ENCODE measurements at places on chromosomes 1 and 21. TPM values are rescaled to one million over a fixed set of nuclear protein-coding genes. Genes with fewer than 3 reads are reported as not detected.

The EPHA8 gene
- total RNA-seq: not detected

DNA sequence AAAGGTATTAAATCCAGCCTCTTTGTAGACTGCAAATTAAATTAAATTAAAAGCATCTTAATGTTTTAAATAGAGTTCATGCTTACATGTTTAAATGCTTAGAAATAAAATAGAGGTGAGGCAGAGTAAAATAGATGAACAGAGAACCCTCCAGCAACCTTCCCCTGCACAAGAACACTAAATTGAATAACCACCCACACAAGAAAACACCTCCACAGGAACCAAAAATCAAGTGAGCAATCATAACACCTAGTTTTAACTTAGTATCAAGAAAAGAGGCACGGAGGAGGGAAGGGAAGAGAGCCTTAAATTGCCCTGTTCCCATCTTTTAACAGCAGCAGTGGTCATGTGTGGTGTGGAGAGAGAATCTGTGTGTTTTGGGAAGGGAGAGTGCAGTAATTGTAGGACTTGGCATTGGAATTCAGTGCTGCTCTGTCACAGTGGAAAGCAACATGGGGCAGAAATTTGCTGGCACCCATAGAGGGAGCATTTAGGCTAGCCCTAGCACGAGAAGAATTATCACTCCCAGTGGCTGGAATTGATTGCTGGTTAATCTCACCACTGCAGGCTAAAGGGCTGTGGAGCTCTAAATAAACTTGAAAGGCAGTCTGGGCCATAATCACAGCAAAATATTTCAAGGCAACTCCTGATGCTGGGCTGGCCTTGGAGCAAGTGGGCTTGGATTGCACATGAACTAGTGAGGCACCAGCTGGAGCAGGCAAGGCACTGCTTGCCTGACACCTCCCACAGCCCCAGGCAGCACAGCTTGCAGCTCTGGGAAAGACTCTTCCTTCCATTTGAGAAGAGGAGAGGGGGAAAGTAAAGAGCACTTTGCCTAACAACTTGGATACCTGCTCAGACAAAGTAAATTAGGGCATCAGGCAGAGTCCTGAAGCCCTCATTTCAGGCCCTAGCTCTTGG is 1478.8 kb downstream of the NCAM2 start:
- H3K4me1 ChIP-seq: no peaks in the 10 kb centered on the region
- no peaks in the 10 kb centered on the region for H3K36me3 ChIP-seq
- DNase-seq: no peak
- no peaks in the 10 kb centered on the region for H3K27me3 ChIP-seq
- no peak overlapping the region for H3K4me3 ChIP-seq

- no peaks in the 10 kb centered on the region for H3K36me3 ChIP-seq
- DNase-seq: peak; percentile 50
- H3K4me3 ChIP-seq: no peak overlapping the region
- H3K27me3 ChIP-seq: peaks cover 25% of the 10 kb centered on the region
- H3K27ac ChIP-seq: no peak overlapping the region
- H3K4me1 ChIP-seq: no peaks in the 10 kb centered on the region
These were observed 44.8 kb downstream of the RIMS3 start for GRCh38 chr1:40620586-40621210.

DNA sequence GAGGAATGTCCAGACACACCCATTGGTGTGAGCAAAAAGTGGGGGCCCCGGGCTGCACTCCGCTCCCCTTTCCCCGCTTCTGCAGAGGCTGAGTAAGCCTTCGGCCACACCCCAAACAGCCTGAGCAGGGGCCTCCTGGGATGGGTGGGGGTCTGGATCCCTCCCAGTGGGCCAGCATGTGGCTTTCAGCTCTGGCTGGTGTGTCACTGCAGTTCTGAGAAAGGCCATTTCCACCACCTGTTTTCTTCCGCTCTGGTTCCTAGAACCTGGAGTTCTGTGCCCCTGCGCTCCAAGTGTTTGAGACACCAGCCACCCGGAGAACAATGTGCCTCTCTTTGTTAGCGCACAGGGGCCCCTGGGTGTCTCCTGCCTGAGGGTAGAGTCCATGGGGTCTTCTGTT is 30.9 kb downstream of the SLC37A1 start:
- H3K36me3 ChIP-seq: no peaks in the 10 kb centered on the region
- H3K4me3 ChIP-seq: no peak overlapping the region

GRCh38 chr1:165773324-165773965 is 4.8 kb upstream of the TMCO1 start:
- DNase-seq: peak; percentile 72
- H3K4me1 ChIP-seq: peaks cover 31% of the 10 kb centered on the region
- peak overlapping the region; percentile 83 for H3K27ac ChIP-seq
- H3K4me3 ChIP-seq: no peak overlapping the region

DNA sequence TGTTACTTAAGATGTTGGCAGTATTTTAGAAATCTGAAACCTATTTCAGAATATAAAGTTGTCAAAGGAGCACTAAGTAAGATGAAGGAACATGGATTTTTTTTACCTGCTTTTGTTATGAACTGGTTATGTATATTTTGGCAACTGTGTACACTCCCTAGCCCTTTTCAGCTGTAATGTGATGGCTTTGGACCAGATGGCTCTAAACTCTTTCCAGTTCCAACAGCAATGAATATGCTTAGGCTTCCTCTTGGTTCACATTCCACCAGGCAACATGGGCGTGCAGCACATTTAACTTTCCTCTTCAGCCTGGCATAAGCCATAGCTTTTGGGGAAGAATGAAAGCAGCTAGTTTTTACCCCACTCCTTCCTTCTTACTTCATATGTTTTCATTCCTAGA is 95.6 kb upstream of the ADAMTS5 start:
- no peak for DNase-seq
- H3K36me3 ChIP-seq: no peaks in the 10 kb centered on the region
- H3K27me3 ChIP-seq: no peaks in the 10 kb centered on the region
- no peak overlapping the region for H3K27ac ChIP-seq

Measured in osteoblast (primary cell).